ENCODE measurements at places on chromosomes 13 and 19. TPM values are rescaled to one million over a fixed set of nuclear protein-coding genes. Genes with fewer than 3 reads are reported as not detected.

Gene SULT2A1
- 0.17 TPM for total RNA-seq

DNA sequence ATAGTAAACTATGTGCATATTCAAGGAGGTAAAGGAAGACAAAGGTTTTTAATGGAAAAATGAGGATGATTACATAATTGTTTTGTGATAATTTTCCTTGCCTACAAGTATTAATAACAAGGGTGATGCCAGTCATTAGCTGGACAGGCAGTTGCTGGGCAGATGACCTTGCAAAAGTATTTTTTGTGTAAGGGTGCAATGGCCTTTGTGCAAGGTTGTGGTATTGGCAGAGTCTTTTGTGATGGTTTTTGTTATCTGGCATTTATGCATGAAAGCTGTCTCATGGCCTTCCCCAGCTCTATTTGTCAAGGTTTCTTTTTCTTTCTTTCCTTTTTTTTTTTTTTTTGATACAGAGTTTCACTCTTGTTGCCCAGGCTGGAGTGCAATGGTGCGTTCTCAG is 4.3 kb upstream of the COMMD6 start:
- DNase-seq = no peak

Gene ERICH6B
- 0.39 TPM for total RNA-seq

- no peak for DNase-seq
These were observed 1.7 kb downstream of the SLC7A1 start for GRCh38 chr13:29593605-29594297.

DNA sequence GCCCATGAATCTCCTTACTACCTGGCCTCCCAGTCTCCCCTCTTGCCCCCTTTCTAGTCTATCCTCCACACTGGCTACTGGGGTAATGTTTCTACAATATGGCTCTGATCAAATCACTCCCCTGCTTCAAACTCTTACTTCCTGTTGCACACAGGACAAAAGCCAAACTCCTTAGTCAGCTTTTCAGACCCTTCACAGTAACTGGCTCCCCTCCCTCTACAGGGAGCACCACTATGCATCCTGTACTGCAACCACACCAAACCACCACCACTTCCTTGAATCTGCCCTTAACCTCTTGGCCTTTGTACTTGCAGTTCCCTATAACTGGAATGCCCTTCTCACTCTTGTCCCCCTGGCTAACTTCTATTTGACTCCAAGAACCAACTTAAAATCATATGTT is 32.2 kb downstream of the DEDD2 start:
- DNase-seq = no peak

Gene KLHL1
- 8.9 TPM for total RNA-seq

Gene KLK14
- 0.11 TPM for total RNA-seq

DNA sequence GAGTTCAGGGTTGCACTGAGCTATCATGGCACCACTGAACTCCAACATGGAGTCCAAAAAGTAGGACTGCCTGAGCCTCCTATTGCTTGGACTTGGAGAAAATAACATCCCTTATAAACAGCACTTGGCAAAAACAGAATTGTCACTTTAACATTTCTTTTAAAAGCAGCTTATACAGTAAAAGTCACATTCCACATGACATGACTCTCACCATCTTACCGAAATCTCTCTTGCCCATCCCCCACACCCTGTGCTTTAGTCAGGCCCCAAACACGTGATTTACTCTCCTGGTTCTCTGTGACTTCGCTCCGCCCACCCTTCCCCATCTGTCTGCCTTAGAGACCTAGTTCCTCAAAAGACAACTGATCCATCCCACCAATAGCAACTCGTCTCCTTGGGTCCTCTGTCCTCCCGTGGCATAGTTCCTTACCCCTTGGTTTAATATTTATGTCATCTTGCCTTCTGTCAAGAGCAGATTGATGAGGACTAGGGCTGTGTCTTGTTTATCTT is 4.6 kb downstream of the SAFB start:
- DNase-seq = no peak

GRCh38 chr13:35252536-35253205 is 223.8 kb downstream of the MAB21L1 start:
- no peak for DNase-seq

Gene TGDS
- 13.6 TPM for total RNA-seq

- no peak for DNase-seq
These were observed 235.1 kb downstream of the COG6 start for GRCh38 chr13:39890537-39890936.

DNA sequence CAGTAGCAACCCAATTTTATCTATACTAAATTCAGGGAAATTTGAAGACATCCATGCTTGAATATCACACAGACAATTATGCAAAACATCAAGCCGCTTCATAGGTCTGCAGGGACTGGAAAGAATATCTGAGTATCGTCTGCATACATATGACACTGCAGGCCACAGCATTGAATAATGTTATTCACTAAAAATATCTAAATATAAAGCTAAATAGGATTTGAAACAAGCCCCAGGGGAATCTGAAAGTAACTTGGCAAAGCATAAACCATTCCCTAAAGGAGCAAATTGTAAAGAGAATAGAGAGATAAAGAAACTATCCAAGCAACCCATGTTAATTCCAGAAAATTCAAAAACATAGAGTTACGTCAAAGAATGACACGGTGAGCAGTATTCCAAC is 1251.0 kb downstream of the PCDH17 start:
- DNase-seq = peak; percentile 74

DNA sequence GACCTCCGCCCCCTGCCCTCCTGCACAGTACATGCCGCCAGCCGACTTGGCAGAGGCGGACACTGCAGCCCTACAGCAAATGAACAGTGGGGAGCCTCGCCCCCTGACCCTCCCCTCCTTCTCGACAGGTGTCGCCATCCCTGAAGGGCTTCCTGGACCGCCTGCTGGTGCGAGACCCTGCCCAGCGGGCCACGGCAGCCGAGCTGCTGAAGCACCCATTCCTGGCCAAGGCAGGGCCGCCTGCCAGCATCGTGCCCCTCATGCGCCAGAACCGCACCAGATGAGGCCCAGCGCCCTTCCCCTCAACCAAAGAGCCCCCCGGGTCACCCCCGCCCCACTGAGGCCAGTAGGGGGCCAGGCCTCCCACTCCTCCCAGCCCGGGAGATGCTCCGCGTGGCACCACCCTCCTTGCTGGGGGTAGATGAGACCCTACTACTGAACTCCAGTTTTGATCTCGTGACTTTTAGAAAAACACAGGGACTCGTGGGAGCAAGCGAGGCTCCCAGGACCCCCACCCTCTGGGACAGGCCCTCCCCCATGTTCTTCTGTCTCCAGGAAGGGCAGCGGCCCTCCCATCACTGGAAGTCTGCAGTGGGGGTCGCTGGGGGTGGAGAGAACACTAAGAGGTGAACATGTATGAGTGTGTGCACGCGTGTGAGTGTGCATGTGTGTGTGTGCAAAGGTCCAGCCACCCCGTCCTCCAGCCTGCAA is 18.3 kb upstream of the NCCRP1 start:
- no peak for DNase-seq

DNA sequence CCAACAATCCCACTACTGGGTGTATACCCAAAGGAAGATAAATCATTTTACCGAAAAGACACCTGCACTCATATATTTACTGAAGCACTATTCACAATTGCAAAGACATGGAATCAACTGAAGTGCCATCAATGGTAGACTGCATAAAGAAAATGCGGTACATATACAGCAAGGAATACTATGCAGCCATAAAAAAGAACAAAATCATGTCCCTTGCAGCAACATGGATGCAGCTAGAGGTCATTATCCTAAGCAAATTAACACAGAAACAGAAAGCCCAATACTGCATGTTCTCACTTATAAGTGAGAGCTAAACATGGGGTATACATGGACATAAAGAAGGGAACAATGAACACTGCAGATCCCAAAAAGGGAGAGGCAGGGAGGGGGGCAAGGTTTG is 2.7 kb upstream of the ZNF507 start:
- DNase-seq = no peak

All from spinal cord (tissue), 10 donors.